ENCODE measurements at places on chromosomes 2 and 18.

GRCh38 chr18:63783394-63783793 lies 8.2 kb downstream of the SERPINB7 start:
- no peak for DNase-seq

GRCh38 chr2:155393406-155393805 lies 694.9 kb downstream of the KCNJ3 start:
- no peak for DNase-seq

- no peak for DNase-seq
Measured at GRCh38 chr2:106061611-106062349, 132.3 kb downstream of the UXS1 start.

DNA sequence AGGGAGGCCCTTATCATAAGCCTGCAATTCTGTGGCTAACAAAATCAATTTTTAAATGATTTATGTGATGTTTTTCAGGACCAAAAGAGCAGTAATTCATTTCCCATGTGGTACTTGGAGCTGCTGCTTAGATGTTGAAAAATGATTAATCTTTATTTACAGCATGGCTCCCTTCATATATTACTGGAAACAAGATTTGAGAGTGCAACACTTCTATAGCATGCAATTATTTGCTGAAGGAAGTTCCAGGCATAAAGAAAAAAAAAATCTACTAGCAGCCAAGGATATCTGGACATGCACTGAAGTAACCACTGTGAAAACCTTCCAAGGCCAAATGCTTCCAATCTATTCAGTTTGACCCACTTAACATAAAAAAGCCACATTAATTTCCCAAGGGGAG lies 186.3 kb downstream of the SLC8A1 start:
- DNase-seq = no peak

- DNase-seq = no peak
Measured at GRCh38 chr2:80153151-80153550, 151.4 kb downstream of the LRRTM1 start.

DNA sequence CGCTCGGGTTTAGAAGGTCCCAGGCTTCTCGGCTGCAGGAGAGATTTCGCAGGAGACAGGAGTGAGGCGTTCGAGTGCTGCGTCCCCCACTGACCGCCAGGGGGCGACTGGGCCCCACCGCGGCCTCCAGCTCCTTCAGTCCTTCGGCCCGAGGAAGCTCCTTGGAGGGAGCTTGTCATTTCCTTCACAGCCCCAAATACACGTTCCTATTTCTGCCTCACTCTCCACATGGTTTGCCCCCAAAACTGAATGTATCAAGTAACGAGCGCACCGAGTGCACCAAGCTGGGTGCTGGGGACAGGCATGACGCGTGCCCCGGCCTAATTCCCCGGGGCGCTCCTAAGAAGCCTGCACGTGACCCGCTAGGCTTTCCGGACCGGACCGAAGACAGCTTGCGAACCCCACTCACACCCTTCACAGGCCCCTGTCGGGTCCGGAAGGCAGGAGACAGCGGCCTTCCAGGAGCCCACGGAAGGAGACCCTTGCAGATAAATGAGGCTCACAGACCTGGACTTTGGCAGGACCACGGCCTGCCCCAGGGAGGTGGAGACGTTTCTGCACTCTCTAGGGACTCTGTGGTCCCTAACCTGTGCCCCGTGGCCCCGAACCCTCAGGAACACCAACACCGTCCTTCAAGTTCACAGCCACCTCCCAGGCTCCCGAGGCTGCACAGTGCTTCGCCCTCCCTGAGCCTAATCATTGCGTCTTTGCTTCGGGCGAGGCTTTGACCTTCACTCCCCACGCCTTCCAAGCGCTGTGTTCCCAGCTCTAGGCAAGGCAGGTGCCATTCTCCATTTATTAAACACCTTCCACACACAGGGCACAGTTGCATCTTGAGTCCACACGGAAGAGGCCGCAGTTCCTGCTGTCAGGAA lies 13.0 kb upstream of the FAHD2A start:
- peak; percentile 66 for DNase-seq

GRCh38 chr18:61841706-61842105 lies 51.1 kb downstream of the RNF152 start:
- no peak for DNase-seq

- no peak for DNase-seq
Measured at GRCh38 chr2:181847702-181848101, 43.8 kb upstream of the ITPRID2 start.

DNA sequence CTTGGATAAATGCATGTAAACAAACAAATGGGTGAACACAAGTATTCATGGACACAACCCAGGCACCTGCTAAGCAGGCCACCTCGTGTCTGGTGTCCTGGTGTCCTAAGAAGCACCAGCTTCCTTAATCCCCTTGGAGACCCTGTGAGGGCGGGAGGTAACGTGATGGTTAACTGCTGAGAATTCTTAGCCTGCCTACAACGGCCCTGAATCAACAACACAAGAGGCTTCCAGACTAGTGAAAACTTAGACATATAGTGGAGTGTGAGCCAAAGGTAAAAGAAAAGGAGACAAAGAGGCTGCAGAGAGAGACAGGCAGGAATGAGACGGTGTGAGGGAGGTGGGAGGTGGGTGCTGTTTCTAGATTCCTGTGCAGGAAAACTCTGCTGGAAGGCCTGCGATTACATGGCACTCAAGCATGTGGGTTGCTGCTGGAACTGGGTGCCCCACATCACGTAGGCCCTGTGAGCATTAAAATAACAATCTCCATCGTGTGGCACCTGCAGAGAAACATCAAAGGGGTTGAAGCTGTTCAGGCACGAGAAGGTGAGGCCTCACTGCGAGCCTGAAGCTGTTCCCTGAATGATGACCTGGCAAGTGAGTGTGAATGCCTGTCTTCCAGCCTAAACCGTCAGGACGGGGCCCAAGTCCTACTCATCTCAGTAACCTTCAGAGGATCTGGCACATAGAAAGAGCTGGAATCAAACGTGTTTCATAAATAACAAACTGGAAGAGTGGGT lies 64.2 kb downstream of the RPL37A start:
- no peak for DNase-seq

GRCh38 chr2:88729061-88729745 lies 37.7 kb downstream of the RPIA start:
- no peak for DNase-seq

DNA sequence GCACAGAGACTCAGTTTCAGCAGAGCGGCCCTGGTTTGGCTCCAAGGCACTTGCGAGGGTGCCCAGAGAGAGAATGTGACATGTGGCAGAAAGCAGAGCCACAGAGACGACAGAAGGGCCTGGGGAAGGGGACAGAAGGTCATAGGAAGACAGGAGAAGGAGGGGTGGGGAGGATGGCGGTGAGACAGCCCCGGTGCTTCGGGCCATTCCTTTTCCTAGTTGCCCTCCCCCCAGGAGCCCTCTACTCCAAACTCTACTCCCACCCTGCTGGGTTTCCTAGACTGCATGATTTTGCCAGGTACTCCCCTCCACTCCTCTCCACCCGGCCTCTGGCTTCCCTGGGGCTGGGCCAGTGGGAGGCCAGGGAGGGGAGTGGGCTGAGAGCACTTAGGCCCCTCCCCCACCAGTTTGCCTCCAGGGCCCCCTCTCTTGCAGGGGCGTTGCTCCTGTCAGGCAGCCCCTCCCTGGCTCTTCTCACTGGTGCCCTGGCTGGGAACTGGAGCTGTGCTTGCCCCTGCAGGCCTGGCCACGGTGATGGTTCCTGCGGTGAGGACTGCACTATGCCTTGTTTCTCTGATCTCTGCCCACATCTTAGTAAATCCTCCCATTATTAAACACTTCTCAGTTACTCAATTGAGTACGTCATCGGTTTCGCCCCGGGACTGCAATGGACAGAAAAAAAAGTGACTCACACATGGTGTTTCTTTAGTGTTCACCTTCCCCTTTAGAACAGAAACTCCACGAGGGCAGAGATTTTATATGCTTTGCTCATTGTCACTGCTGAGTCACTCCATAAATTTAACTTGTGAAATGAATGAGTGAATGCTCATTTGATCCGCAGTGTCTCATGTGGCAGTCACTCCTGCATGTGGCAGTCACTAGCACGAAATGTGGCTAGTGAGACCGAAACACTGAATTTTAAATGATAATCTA lies 58.7 kb upstream of the SP3 start:
- DNase-seq = no peak

- DNase-seq = no peak
Measured at GRCh38 chr2:233865838-233866237, 2.3 kb downstream of the MSL3B start.

DNA sequence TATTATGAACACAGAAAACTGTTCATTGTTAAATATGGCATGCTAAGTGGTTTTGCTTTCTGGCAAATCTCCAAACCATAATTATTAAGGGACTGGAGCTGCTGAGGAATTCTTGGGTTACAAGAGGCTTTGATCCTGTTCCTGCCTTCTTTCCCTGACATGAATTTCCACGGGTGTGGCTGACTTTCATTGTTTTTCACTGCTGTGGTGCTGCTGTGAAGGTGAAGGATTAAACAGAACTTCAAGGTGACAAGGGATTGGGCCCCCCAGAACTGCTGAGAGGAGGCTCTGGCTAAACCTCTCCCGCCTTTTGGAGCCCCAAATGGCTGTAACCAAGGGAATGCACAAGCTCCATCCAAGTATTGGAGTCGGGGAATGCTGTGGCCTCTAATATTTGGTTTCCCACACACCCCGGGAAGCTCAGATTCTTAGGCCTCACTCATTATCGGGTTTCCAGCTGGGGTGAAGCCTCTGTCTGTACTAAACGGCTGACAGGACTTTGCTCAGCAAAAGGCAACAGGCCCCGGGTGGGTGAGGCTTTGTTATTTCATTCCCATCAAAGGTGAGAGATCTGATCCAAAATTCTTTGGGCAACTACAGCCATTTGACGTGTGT lies 29.0 kb upstream of the ZFP36L2 start:
- DNase-seq = no peak

DNA sequence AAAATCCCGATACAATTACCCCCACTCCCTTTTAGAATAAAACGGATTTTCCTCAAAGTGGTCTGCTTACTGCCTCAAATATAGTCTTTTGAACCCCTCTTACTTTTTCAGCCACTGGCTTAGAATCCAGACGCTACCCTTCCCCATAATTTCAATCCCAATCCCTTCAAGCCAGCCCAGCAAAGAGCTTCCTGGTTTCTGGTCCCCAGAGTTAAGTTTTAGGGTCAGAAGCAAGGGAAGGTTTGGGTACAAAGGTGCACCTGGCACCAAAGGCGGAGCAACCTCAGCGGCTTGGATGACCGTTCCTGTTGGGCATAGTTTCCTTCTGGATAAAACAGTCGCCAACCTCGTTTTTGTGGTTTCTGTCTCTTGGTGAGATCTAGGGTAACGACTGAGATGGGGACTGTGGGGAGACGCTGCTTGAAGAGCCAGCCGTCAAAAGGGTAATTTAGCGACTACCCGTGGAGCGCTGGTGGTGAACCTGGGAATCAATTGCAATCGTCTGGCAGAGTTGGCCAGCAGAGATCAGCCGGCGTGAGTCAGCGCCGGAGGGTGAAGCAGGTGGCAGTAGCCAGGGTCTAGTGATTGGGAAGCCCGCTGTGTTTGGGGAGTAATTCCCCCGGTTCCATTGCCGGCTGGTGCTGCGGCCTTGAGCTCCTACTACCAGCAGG lies 1.6 kb downstream of the FEV start:
- no peak for DNase-seq

- no peak for DNase-seq
Measured at GRCh38 chr18:13606604-13607254, 119.6 kb downstream of the FAM210A start.

DNA sequence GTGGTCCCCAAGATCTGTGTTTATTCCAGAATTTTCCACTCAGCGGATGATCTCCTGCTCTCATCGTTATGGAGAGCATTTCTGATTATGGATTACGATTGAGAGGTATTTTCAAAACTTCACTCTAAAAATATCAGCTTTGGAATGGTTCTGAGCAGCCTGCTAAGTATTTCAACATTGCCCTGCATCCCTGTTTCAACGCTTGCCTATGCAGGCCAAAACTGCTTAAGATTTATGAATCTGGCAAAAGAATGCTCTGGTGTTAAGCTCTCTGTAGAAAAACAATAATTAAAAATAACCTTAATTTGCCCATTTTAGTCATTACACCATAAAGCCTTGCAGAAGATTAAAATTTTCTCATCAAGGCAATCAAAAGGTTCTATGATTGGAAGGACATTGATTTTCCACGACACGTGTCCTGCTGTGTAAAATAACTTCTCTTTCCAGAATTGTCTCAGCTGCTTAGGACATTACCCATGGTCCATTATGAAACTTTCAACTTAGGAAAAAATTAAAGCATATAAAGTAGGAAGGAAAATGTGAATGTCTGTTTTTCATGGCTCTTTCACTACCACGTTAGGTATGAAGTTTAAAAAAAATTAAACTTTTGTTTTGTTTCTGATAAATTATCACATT lies 229.9 kb downstream of the ACKR3 start:
- DNase-seq = no peak

DNA sequence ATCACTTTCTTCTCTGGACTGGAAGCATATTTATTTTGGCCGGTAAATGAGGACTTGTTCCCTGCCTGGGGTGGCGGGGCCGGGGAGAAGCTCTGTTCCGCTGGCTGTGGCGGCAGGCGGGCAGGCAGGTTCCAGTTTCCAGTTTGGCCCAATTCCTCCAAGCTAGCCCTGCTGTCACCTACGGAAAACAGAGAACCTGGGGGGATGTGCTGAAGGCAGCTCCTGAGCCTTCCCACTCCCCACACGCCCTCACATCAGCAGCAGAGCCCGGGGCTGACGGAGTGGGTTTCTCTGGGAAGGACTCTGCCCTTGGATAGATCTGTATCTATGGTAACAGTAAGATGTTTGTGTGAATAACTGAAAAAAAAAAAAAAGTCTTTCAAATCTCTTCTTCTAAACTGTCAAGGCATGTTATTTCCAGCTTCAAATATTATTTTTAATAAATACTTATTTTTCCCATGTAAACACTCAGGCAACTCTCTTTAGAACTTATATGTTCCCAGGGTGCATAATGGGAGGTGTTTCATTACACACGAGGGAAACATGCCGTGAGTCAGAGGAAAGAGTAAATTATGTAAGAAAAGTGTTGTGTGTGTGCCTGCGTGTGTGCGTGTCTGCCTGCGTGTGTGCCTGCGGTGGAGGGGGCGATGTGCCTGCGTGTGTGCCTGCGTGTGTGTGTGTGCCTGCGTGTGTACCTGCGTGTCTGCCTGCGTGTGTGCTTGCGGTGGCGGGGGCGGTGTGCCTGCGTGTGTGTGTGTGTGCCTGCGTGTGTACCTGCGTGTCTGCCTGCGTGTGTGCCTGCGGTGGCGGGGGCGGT lies 116.1 kb upstream of the ZNF516 start:
- no peak for DNase-seq

GRCh38 chr2:43890855-43891254 lies 52.1 kb downstream of the ABCG8 start:
- no peak for DNase-seq

GRCh38 chr2:186862869-186863709 lies 14.1 kb upstream of the ZSWIM2 start:
- peak; percentile 11 for DNase-seq

GRCh38 chr2:224753743-224754540 lies 37.8 kb upstream of the CCDC195 start:
- DNase-seq = no peak

- DNase-seq = no peak
Measured at GRCh38 chr2:64720535-64721319, 67.0 kb upstream of the SERTAD2 start.

Measured in NT2/D1 (cell line).